Endothelial cell of umbilical vein (primary cell): ENCODE measurements at places on chromosomes 13 and 19. TPM values are rescaled to one million over a fixed set of nuclear protein-coding genes. Genes with fewer than 3 reads are reported as not detected.
A peak's percentile ranks its signal among the peaks of the same experiment; 100 is the strongest.

GRCh38 chr19:45752639-45753038 lies 16.4 kb downstream of the SIX5 start:
- no peak overlapping the region for H3K27ac ChIP-seq
- no peaks in the 10 kb centered on the region for H3K4me1 ChIP-seq
- peaks cover 1% of the 10 kb centered on the region for H3K27me3 ChIP-seq

GRCh38 chr19:50967929-50968715 lies 1.3 kb downstream of the KLK6 start:
- H3K4me3 ChIP-seq = no peak overlapping the region
- no peak overlapping the region for H3K27ac ChIP-seq
- no peak for DNase-seq
- no peaks in the 10 kb centered on the region for H3K27me3 ChIP-seq
- H3K4me1 ChIP-seq = no peaks in the 10 kb centered on the region
- no peaks in the 10 kb centered on the region for H3K36me3 ChIP-seq

The CLEC17A gene
- total RNA-seq = not detected in 2 replicates

DNA sequence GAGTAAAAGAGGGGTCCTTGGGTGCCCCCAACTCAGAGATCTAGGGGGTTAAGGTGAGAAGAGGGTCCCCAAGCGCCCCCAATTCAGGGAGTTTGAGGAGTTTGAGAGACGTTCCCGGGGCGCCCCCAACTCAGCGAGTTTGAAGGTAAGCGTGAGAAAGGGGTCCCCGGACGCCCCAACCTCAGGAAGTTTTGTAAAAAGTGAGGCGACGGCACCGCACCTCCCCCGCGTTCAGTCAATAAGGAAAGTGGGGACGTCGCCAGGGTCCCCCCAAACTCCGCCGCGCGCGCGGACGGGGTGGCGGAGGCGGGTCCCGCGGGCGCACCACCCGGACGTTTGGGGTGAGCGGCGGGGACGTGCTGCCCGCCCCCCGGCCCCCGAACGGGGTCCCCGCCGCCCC lies 353 bp downstream of the RFX2 start:
- H3K27me3 ChIP-seq = no peaks in the 10 kb centered on the region
- H3K36me3 ChIP-seq = no peaks in the 10 kb centered on the region
- H3K4me1 ChIP-seq = peaks cover 12% of the 10 kb centered on the region
- H3K27ac ChIP-seq = peak overlapping the region; percentile 86

DNA sequence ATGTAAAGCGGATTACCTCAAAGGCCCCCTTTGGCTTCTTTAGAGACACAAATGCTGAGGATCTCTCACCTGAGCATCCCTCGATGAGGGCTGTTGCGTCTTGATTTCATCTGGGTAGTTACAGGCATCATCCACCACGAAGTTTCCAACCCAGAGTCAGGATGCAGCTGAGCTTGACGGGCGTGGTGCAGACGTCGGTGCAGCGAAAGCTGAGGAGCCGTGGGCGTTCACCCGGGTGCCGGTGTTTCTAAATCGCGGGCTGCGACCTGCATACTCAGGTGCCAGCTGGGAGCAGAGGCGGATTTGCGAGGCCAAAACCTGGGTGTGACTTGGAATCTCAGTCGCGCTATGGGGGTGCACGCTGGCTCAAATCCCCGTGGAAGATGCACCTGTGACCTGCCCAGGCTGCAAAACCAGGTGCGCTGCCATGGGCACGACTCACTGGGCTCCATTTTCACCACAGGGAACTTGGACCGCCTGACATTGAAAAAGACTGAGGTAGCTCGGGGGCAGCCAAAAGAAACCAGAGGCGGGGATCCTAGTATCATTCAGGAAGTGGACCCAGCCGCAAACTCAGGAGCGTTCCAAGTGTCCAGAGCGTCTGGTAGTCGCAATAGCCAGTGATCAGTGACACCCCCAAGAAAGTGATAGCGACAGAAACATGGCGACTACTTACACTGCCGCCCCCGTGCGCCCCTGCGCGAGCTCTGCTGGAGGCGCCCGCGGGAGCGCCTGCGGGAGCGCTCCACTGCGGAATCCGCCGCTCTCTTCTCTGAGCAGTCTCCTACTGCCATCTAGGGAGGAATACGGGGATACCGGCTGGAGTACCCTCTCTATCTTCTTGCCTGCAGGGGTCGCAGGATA lies 36.4 kb upstream of the IGFL4 start:
- peak overlapping the region; percentile 17 for H3K4me3 ChIP-seq
- DNase-seq = peak; percentile 82
- peaks cover 31% of the 10 kb centered on the region for H3K27me3 ChIP-seq
- H3K27ac ChIP-seq = no peak overlapping the region
- peaks cover 4% of the 10 kb centered on the region for H3K4me1 ChIP-seq

- no peak for DNase-seq
- peaks cover 9% of the 10 kb centered on the region for H3K4me1 ChIP-seq
- no peaks in the 10 kb centered on the region for H3K36me3 ChIP-seq
- no peak overlapping the region for H3K4me3 ChIP-seq
Measured at GRCh38 chr13:48561466-48562235, 28.8 kb upstream of the RCBTB2 start.

DNA sequence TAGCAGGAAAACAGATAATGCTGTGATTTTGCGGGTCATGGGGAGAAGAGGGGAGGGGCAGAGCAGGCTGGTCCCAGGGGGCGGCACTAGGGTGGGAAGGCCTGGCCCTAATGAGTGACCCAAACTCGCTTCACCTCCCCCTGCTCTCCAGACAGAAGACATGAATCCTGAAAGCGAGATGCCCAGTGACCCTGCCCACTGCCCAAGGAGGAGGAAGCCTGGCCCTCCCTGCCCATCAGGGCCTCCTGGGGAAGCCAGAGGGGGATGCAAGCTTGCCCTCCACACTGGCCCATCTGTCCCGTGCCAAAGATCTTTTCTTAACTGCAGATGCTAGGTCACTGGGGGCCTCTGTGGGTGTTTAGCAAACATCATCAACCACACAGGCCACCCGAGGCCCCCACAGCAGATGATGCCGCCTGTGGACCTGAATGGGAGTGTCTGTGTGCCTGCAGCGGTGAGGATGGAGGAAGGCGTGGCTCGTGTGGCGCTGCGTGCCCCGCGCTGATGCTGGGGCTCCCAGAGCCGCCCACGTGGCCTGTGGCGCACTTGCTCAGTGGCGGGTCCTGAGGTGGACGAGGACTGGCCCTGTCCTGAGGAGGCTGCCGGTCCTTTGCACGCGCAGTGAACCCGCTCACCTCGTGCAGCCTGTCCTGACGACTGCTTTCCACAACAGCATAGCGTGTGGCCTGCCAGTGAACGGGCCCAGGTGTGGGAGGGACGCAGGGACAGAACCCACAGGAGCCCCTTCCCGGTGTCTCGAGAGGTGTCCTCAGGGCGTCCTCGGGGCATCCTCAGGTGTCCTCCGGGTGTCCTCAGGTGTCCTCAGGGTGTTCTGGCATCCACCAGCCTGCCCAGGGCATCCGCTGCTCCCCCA lies 80.5 kb upstream of the MCF2L start:
- H3K36me3 ChIP-seq = no peaks in the 10 kb centered on the region
- no peak for DNase-seq
- H3K4me3 ChIP-seq = no peak overlapping the region
- H3K27me3 ChIP-seq = peaks cover 7% of the 10 kb centered on the region
- no peak overlapping the region for H3K27ac ChIP-seq
- peaks cover 2% of the 10 kb centered on the region for H3K4me1 ChIP-seq

- no peak overlapping the region for H3K4me3 ChIP-seq
- DNase-seq = no peak
- H3K36me3 ChIP-seq = no peaks in the 10 kb centered on the region
Measured at GRCh38 chr19:39224910-39225309, 19.9 kb downstream of the IFNL3 start.

DNA sequence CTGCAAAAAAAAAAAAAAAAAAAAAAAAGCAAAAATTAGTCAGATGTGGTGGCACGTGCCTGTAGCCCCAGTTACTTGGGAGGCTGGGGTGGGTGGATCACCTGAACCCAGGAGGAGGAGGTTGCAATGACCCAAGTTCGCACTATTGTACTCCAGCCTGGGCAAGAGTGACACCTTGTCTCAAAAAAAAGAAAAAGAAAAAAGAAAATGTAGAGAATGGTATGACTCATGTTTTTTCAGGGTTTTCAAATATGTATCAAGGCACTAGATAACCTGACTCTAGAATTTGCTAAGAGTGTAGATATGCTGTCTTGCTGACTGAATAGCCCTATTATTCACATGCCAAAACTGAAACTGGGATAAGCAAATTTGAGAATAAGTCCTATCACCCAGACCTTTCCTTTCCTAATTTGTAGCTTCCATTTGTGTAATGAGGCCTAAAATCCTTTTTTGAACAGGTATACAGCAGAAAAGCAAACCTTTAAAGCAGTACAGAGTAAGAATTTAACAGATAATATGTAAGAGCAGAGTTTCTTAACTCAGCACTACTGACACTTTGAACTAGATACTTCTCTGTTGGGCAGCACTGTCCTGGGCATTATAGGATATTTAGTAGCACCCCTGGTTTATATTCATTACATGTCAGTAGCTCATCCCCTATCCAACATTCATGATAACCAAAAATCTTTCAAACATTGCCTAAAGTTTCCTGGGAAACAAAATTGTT lies 108.6 kb downstream of the ELF1 start:
- no peaks in the 10 kb centered on the region for H3K27me3 ChIP-seq
- H3K27ac ChIP-seq = no peak overlapping the region
- H3K4me3 ChIP-seq = no peak overlapping the region
- H3K4me1 ChIP-seq = no peaks in the 10 kb centered on the region

- DNase-seq = no peak
- H3K27ac ChIP-seq = no peak overlapping the region
- no peak overlapping the region for H3K4me3 ChIP-seq
Measured at GRCh38 chr19:954272-954671, 28.4 kb downstream of the ARID3A start.
